Spinal cord (tissue), 10 donors: ENCODE measurements at places on chromosomes 2 and 18. TPM values are rescaled to one million over a fixed set of nuclear protein-coding genes. Genes with fewer than 3 reads are reported as not detected.

TMX3 gene
- total RNA-seq = 43.2 TPM

C2orf42 gene
- total RNA-seq = 20.7 TPM

HOXD13 gene
- total RNA-seq = 0.10 TPM

SERTAD2 gene
- total RNA-seq = 5.0 TPM

OSBPL1A gene
- total RNA-seq = 132 TPM

EMX1 gene
- total RNA-seq = 0.28 TPM

WDR35 gene
- total RNA-seq = 28.4 TPM

GRCh38 chr18:48657447-48658120, 118.8 kb downstream of the CTIF start:
- H3K27me3 ChIP-seq = no peaks in the 10 kb centered on the region
- no peak overlapping the region for H3K4me3 ChIP-seq
- H3K4me1 ChIP-seq = peaks cover 58% of the 10 kb centered on the region
- no peaks in the 10 kb centered on the region for H3K36me3 ChIP-seq
- no peak for DNase-seq
- H3K27ac ChIP-seq = no peak overlapping the region

DNA sequence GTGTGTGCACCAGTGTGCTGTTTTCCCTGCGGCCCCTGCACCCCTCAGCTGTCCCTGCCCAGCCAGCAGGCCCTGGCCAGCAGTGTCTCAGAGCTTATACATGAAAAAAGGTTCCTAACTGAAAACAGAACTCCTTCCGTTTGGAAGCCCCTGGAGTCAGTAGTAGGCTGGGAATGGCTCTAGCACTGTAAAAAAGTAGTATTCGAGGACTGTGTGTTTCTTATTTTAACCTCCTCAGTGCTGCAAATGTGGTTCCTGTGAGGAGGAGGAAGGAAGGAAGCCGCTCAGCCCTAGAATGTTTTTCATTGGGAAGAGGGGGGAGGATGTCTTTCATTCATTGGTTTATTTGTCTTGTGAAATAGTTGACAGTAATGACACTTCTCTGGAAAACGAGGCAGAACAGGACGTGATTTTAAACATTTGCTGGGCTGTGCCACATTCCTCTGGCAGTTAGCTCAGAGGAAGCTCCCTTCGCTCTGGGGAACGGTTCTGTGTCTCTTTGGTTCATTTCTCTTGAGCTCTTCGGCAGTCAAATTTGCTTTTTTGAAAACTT, 103.5 kb downstream of the SPTBN1 start:
- H3K36me3 ChIP-seq = peaks cover 3% of the 10 kb centered on the region
- peak overlapping the region; percentile 61 for H3K4me3 ChIP-seq
- no peaks in the 10 kb centered on the region for H3K27me3 ChIP-seq
- peak; percentile 52 for DNase-seq
- H3K4me1 ChIP-seq = peaks cover 29% of the 10 kb centered on the region

DNA sequence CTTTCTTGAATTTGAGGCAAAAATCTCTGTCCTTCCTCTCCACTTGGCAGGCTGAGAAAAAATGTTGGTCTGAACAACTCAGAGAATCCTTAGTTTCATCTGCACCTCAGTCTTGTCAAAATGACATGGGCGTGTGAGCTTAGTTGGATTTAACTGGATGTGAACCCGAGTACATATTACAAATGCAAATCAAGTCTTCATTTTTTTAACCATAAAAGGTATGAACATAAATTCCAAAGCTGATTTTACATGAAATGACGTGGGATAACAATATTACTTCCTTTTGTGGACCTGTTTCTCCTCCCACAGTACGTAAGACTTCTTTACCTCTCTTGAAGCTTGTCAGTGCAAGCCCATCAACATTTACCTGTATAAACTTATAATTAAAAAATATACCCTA, 32.6 kb upstream of the RND3 start:
- H3K36me3 ChIP-seq = no peaks in the 10 kb centered on the region
- H3K4me3 ChIP-seq = no peak overlapping the region
- H3K27me3 ChIP-seq = no peaks in the 10 kb centered on the region
- H3K4me1 ChIP-seq = no peaks in the 10 kb centered on the region
- no peak overlapping the region for H3K27ac ChIP-seq

DNA sequence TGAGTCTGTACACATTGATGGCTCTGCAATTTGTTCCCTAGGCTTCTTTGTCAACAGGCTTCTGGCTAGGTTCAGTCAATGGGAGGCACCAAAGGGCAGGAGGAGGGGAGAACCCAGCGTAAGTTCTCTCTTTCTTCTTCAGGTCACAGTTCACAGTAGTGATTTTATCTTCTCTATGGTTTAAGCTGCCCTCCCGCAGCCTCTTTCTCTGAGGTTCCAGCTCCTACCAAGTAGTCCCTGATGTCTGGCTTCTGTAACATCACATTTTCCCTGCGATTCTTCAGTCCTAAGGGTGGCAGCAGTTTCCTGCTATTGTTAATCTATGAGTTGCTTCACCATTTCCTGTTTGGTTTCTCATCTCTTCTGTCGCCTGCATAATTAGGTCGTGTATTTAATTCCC, 107.4 kb downstream of the CPO start:
- DNase-seq = no peak
- no peak overlapping the region for H3K4me3 ChIP-seq
- no peaks in the 10 kb centered on the region for H3K27me3 ChIP-seq
- H3K36me3 ChIP-seq = no peaks in the 10 kb centered on the region
- H3K4me1 ChIP-seq = peaks cover 2% of the 10 kb centered on the region

GRCh38 chr2:59734743-59735142, 818.7 kb downstream of the BCL11A start:
- H3K36me3 ChIP-seq = no peaks in the 10 kb centered on the region
- no peak for DNase-seq
- H3K27me3 ChIP-seq = no peaks in the 10 kb centered on the region
- no peak overlapping the region for H3K27ac ChIP-seq
- H3K4me3 ChIP-seq = no peak overlapping the region
